ENCODE measurements at places on chromosomes 4 and X.

DNA sequence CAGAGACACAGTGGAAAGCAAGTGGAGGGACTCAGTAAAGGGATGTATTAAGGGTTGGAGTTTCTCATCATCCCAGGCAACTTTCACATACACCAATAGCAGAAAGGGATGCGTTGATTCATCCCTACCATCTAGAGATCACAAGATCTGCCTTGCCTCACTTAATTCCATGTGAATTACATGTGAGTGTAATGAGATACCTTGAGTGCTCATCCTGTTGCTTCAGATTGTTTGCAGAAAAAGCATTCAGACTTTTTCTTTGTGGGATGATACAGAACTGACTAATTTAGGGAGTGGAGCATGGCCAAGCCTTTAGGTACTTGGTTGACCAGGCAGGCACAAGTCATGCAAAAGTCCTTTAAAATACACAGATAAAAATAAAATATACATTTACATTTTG, 124.8 kb upstream of the SLIT2 start:
- no peak for DNase-seq

GRCh38 chr4:24736066-24736465, 59.3 kb upstream of the SOD3 start:
- DNase-seq, result no peak

DNA sequence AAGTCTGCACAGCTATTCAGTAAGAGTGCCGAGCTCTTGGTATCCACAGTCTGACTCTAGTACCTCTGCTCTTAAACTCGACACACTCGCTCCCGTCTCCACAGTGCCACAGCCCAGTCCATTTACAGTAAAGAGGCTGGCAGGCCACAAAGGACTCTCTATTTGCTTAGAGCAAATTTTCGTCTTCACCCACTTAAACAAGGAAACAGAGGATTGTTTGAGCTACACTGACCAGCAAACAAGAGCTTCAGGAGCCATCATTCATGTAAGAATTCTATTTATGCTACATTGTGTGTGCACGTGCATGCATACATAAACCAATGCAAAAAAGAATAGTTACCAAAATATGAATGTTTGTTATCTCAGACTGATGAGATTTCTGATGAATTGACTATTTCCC, 290.2 kb downstream of the USP46 start:
- no peak for DNase-seq

DNA sequence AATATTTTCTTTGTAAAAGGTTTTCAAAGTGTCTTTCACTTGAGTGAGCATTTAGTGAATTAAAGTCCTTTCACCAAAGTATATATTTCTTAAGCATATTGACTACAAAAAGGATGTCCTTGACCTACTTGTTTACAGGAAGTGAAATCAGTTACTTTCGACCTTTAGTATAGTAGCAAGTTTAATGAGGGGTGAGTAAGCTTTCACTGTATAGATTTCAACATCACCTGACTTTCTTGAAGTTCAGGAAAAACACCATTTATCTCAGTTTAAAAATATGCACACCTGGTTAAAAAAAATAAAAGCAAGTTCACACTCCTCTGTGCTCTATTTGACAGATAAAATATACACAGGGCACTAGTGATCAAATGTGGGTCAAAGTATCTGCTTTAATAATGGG, 88.1 kb downstream of the CCSER1 start:
- DNase-seq, result no peak

DNA sequence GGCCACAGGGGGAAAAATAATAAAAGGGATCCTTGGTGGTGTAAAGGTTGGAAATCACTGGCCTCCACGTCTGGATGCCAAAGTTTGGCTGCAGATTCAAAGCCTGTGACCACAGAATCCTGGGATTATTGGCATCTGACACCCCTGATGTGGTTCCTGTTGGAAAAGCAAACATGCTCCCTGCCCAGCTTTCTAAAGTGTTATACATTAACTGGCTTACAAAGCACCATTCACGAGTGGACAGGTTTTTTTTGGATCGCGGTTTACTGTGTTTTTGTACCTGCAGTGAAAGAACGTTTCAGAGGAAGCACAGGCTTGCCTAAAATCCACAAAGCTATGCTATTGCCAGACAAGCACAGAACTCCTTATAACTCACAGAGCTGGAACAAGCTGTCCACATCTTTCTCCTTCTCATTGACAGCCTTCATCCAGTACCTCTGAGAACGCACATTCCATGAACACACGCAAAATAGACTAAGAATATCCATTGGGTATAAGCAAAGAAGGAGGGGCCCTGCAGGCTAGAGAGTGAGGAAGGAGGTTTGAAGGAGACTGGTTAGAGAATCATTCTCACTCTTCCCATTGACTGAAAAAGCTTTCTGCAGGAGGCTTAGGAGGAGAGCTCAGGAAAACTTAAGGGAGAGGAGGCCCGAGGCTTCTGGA, 14.5 kb upstream of the CAPN6 start:
- no peak for DNase-seq

DNA sequence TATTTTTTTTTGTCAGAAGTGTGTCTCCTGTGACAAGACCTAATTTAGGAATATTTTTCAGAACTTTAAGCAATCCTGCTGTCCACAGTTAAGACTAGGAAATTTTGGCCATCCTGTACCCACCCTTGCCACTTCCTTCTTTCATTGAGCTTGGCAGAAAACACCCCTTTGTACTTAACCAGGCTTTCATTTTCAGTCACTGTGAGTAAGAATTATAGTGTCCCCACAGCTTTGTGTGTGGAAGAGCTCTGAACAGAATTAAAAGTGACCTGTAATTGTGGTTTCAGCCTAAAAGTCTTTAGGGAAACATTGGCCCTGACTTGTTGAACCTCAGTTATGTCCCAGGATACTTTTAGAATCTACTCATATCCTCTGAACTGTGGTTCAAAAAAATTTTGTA, 153.7 kb upstream of the BMP3 start:
- DNase-seq, result no peak

DNA sequence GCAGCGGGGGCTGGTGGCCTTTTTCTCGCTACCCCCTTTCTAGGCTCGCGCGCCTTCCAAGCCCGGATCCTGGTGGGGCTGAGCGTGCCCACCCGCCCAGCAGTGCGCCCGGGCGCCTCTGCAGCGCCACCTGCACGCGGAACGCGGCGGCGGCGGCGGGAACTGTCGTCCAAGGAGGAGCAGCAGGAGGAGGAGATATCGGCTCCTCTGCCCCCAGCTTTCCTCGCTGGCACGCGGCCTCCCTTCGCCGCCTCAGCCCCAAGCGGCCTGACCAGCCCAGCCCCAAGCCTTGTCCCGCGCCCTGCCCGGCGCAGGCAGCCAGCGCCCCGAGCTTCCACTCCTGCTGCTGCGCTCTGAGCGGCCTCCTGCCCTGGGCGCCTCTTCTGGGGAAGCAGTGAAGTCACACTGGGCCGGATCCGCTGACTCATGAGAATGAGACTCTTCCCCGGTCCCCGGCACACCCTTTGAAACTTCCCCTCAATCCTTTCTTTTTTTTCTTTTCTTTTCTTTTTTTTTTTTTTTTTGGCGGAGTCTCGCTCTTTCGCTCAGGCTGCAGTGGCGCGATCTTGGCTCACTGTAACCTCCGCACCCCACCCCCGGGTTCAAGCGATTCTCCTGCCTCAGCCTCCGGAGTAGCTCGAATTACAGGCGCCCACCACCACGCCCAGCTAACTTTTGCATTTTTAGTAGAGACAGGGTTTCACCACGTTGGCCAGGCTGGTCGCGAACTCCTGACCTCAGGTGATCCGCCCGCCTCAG, 10.6 kb upstream of the ELF4 start:
- DNase-seq, result peak; percentile 23

DNA sequence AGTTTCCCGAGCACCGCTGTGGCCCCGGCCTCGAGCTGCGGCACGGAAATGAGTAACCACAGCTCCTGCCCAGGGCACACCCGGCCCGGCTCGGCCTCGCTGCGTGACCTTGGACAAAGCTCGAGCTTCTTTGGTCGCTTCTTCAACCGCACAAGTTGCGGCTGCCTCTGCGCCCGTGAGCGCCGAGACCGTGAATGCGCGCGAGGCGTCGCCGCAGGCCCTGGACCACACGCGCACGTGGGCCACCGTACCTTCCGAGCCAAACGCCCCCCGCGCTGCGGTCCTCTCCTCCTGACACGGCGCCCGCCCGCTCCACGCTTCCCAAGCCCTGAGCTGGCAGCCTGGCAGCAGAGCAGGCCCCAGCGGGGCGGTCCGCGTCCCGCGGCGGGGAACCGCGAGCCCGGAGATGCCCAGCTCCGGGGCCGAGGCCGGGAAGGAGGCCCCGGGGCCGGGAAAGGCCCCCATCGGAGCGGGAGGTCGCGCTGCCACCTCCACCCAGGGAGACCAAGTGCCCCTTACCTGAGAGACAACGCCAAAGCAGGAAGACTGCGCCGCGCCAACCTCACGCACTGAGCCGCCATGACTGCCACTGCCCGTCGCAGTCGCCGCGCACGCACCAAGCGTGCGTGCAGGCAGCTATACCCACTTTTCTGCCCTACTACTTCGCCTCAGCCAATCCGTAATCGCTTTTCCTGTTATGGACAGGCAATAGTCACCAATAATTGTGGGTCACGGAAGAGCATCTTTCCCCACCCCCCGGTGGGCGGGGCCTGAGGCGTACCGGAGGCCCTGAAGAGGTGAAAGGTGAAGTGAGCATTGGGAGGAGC, at the start of gene GRPEL1:
Gene GRPEL1, minus strand, starts transcription at position 613 of the 827 bp plus-strand sequence. Its CDS starts 32 bp downstream, at position 581.
- DNase-seq, result peak; percentile 99

DNA sequence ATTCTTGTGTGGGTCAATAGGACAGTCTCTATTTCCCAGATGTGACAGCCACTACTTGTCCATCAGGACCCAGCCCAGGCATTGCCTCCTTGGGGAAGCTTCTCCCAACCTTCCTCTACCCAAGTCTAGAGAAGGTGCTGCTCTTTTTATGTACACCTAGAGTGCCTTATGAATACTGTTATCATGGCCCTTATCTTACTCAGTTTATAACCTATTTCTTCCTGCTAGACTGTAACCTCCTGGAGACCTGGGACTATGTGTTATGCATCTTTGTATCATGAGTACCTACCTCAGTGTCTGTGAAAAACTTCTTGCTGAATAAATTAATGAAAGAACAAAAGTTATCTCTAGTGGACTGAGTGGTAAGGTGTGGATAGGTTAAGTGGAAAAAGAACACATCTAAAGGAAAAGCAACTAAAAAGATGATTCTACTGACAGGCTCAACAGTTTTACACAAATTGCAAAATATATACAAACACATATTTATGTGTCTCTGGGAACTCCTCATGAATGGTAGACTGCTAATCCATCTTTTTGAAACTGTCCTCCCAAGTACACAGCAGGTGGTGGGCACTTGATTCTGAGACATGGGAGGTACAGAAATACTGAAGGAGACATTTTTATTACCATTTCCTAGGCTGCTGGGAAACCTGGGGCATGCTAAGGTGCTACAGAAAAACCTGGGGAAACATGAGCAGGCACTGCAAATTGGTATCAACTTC, 106.6 kb downstream of the SH3RF1 start:
- DNase-seq, result no peak

- no peak for DNase-seq
These were observed 521.6 kb downstream of the CCSER1 start for GRCh38 chr4:90648791-90649190.

DNA sequence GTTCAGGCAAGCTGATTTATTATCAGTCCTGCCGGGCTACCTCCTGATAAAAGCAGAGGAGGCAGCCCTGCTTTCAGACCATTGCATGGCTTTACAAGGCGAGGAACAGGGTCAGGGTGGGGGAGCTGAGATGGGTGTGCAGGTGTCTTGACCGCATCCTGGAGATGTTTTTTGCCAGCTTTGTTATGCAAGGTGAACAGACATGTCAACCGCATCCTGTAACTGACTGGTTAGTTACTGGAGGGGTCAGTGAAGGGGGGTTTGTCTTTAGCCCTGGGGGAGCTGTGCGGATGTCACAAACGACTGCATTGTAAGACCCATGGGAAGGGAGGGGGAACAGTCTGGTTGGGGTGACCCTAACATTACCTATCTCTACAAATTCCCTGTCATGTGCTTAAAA, 10.0 kb downstream of the ADAM29 start:
- no peak for DNase-seq

- no peak for DNase-seq
These were observed 71.5 kb upstream of the MSANTD1 start for GRCh38 chr4:3177426-3177825.

- DNase-seq, result no peak
These were observed 8.1 kb downstream of the NEK1 start for GRCh38 chr4:169604131-169604900.

DNA sequence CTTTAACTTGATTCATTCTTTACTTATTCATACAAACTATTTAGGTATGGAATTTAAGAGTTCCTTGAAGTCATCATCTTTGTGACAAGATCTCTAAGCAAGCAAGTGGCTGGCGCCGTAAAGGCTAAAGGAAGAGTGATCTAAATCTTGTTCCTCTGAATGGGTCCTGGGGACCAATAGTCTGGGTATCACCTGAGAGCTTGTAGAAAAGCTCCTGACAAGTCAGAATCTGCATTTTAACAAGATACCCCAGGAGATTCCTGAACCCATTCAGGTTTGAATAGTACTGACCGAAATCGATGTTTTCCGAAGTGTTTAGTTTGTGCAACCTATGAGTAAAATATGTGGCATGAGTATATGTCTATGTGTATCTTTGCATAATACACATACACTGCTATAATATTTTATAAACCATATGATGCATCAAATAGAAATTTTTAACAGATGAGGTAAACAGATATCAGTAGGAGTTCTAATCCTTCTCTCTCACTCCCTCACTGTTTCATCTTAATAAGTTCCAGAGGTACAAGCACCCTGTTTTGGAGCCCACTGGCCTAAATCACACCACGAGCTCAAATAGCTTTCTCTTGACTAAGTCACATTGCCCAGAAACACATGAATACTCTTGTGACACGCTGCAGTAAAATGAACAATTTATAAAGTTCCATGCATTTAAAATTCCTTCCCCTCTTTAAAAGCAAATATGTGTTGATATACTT, 170.0 kb downstream of the RELL1 start:
- no peak for DNase-seq

DNA sequence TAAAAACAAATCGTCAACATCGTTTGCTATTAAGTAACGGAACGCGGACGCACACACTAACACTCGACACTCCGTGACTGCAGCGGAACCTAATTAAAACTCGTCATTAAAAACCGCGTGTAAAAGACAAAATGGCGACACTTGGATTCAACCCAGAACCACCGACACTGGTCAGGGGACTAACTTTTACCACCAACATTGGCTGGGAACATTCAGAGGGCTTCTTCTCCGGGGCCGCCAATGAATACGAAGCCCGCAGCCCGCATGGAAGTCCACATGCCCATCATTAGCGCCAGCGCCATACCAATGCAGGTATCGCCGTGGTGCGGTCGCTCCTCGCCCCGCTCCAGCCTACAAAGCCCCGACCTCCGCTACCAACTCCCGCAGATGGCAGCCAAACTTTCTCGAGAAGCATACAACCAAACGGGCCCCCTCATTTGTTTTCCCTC, 498 bp downstream of the RBMX start:
- peak; percentile 1 for DNase-seq

DNA sequence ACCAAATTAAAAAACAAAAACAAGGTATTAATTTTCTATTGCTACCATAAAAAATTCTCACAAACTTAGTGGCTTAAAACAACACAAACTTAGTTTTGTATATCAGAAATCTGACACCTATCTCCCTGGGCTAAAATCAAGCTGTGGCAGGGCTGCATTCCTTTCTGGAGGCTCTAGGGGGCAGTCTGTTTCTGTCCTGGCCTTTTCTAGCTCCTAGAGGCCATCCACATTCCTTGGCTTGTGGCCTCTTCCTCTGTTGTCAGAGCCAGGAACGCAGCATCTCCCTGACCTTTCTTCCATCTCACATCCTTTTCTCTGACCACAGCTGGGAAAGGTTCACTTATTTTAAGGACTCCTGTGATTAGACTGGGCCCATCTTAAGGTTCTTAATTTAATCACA, 38.9 kb upstream of the TLR2 start:
- DNase-seq, result no peak
